IPS DF 6.9 (cell line): ENCODE measurements at places on chromosomes 6 and 20.

GRCh38 chr6:140319209-140319608, 944.8 kb upstream of the CITED2 start:
- DNase-seq, result no peak
- no peak overlapping the region for H3K4me3 ChIP-seq
- H3K36me3 ChIP-seq, result no peaks in the 10 kb centered on the region
- H3K27ac ChIP-seq, result no peak overlapping the region

DNA sequence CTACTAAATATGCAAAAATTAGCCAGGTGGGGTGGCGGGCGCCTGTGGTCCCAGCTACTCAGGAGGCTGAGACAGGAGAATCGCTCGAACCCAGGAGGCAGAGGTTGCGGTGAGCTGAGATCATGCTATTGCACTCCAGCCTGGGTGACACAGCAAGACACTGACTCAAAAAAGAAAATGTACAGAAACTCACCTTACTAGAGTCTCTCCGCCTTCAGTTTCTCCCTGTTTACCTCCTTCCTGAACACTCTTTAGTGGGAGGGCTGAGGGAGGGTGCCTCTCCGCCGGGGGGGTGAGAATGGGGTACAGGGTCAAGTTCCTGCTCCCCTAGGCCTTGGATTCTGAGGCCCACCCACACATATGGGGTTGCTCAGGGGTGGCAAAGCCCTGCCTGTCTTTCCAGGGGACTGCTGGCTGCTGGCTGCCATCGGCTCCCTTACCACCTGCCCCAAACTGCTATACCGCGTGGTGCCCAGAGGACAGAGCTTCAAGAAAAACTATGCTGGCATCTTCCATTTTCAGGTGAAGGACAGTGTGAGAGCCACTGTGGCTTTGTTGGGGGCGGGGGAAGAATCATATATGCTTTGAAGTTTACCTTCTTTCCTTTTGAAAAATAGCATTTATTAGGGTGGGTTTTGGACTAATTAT, 13.4 kb downstream of the CAPN11 start:
- no peak overlapping the region for H3K27ac ChIP-seq
- H3K27me3 ChIP-seq, result no peaks in the 10 kb centered on the region
- H3K4me3 ChIP-seq, result no peak overlapping the region
- no peak for DNase-seq
- no peaks in the 10 kb centered on the region for H3K36me3 ChIP-seq
- H3K4me1 ChIP-seq, result peaks cover 6% of the 10 kb centered on the region

GRCh38 chr20:1879934-1880333, 15.3 kb upstream of the SIRPA start:
- no peaks in the 10 kb centered on the region for H3K4me1 ChIP-seq
- H3K27ac ChIP-seq, result no peak overlapping the region
- no peak overlapping the region for H3K4me3 ChIP-seq
- no peak for DNase-seq

GRCh38 chr20:53116733-53117132, 144.6 kb downstream of the TSHZ2 start:
- no peak overlapping the region for H3K27ac ChIP-seq
- peaks cover 3% of the 10 kb centered on the region for H3K4me1 ChIP-seq
- H3K27me3 ChIP-seq, result no peaks in the 10 kb centered on the region
- H3K36me3 ChIP-seq, result no peaks in the 10 kb centered on the region
- DNase-seq, result no peak

DNA sequence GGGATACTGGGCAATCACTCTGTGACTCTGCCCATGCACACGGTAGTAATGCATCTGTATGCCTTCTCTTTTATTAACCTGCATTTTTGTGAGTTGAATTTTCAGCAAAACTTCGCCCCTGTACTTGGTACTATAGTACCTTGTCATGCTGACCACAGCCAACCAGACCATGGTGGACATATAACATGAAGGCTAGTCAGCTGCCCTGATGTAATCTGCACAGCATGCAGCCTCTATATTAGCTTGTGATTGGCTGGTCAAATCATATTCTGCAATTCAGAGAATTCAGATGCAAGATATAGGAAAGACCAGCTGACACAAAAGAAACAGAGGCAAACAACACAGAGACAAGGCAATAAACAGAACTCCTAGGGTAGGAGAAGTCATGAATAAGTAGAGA, 200.9 kb upstream of the JARID2 start:
- H3K27ac ChIP-seq, result no peak overlapping the region
- no peaks in the 10 kb centered on the region for H3K36me3 ChIP-seq
- H3K4me3 ChIP-seq, result no peak overlapping the region
- no peak for DNase-seq
- no peaks in the 10 kb centered on the region; the same call in 1 of the 2 replicates for H3K4me1 ChIP-seq

DNA sequence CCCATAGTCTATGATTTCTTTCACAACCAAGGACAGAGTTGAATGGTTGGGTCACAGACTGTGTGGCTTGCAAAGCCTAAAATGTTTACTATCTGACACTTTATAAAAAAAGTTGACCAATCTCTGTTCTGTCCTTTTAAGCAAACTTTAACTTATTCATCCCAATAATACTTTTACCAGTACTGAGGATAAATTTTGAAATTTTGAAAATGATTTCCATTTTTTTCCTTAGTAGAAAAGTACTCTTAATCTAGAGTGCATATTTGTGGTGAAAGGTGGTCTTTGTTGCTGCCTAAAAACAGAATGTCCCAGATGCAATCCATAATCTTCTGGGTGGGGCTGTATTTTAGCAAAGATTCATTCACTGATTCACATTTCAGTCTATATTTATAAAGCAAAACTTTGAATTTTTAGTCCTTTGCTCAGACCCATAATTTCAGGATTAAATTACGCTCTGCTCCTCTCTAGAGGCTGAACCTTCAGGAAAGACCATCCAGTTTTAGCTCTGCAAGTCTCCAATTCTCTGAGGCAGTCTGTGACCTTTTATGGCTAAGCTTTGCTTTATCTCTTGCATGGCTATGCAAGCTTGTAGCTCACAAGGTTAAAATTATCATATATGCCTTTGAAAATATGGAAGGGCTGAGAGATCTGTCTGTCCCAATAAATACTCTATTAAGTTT, 573.5 kb downstream of the COL12A1 start:
- no peak overlapping the region for H3K27ac ChIP-seq
- no peak for DNase-seq
- no peak overlapping the region for H3K4me3 ChIP-seq
- H3K36me3 ChIP-seq, result no peaks in the 10 kb centered on the region

GRCh38 chr6:39493777-39494176, 171.3 kb upstream of the KCNK16 start:
- no peaks in the 10 kb centered on the region for H3K27me3 ChIP-seq
- H3K4me3 ChIP-seq, result no peak overlapping the region
- H3K4me1 ChIP-seq, result peaks cover 3% of the 10 kb centered on the region; the same call in 1 of the 2 replicates
- DNase-seq, result no peak
- H3K36me3 ChIP-seq, result no peaks in the 10 kb centered on the region
- no peak overlapping the region for H3K27ac ChIP-seq

- H3K4me1 ChIP-seq, result no peaks in the 10 kb centered on the region
- H3K36me3 ChIP-seq, result no peaks in the 10 kb centered on the region
- H3K4me3 ChIP-seq, result no peak overlapping the region
These were observed 242.9 kb downstream of the KHDRBS2 start for GRCh38 chr6:62043084-62043483.

GRCh38 chr20:23257848-23258746, 92.5 kb upstream of the NXT1 start:
- no peaks in the 10 kb centered on the region for H3K27me3 ChIP-seq
- H3K27ac ChIP-seq, result no peak overlapping the region
- no peaks in the 10 kb centered on the region for H3K36me3 ChIP-seq
- no peak overlapping the region for H3K4me3 ChIP-seq

DNA sequence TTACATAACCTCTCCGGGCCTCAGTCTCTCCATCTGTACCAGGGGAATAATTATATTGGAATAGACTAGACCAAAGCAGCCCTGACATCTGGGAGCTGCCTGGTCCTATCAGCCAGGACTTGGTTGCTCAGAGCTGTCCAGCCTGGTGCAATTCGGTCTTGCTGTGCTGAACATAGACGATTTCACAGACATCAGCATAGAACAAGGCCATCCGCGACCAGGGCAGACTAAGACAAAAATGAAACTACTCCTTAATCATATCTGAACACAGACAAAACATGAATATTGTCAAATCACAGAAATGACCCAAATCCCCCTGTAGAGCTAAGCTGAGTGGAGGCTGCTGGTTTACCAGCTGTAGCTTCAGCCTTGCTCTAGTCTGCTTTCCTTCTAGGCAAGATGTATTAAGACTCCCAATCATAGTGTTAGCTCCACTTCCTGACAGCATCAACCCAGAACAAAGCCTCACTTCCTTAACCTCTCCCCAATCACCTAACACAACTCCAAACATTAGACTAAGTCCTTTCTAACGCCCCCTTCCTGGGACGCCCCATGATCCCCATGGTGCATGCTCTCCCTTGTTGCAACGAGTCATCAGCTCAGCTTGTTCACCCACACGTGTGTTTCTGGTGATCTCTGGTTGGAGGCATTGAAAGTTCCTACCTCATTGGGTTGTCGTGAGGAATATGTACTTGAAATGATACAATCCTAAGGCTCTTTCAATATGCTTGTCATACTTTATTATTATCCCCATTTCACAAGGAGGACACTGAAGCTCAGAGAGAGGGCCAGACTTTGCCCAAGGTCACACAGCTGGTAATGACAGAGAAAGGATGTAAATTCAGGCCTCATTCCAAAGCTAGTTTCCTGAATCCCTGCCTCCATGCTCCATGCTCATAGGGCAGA, 3.5 kb upstream of the MAPK13 start:
- no peak overlapping the region for H3K4me3 ChIP-seq
- H3K4me1 ChIP-seq, result peaks cover 8% of the 10 kb centered on the region
- H3K27ac ChIP-seq, result no peak overlapping the region
- H3K27me3 ChIP-seq, result no peaks in the 10 kb centered on the region

- no peaks in the 10 kb centered on the region for H3K4me1 ChIP-seq
- no peak overlapping the region for H3K27ac ChIP-seq
- no peak for DNase-seq
- no peaks in the 10 kb centered on the region for H3K27me3 ChIP-seq
- no peak overlapping the region for H3K4me3 ChIP-seq
- no peaks in the 10 kb centered on the region for H3K36me3 ChIP-seq
These were observed 63.7 kb downstream of the MTFR2 start for GRCh38 chr6:136186363-136186762.

- DNase-seq, result no peak
- no peak overlapping the region for H3K27ac ChIP-seq
- H3K4me3 ChIP-seq, result no peak overlapping the region
- no peaks in the 10 kb centered on the region for H3K36me3 ChIP-seq
These were observed 40.5 kb downstream of the DSE start for GRCh38 chr6:116411284-116411623.

DNA sequence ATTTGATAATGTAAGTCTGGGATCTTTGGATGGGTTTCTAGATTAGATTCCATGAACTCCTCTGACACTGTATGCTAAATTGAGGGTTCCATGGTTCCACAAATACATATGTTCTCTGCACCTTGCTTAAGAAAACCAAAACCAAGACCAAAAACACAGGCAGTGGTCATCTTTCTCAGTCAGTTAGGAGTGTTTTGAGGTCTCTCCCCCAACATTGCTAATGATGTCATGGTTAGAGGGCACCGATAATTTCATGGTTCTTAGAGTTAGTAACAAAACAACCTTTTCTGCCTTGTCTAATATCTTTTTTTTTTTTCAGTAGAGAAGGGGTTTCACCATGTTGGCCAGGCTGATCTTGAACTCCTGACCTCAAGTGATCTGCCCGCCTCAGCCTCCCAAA, 44.5 kb downstream of the ARID1B start:
- H3K36me3 ChIP-seq, result no peaks in the 10 kb centered on the region
- H3K27me3 ChIP-seq, result no peaks in the 10 kb centered on the region
- DNase-seq, result no peak
- H3K27ac ChIP-seq, result no peak overlapping the region
- peaks cover 8% of the 10 kb centered on the region for H3K4me1 ChIP-seq
- no peak overlapping the region for H3K4me3 ChIP-seq

- no peaks in the 10 kb centered on the region for H3K27me3 ChIP-seq
- H3K4me1 ChIP-seq, result no peaks in the 10 kb centered on the region; the same call in 1 of the 2 replicates
- DNase-seq, result no peak
- no peak overlapping the region for H3K27ac ChIP-seq
- H3K4me3 ChIP-seq, result no peak overlapping the region
- H3K36me3 ChIP-seq, result no peaks in the 10 kb centered on the region
These were observed 38.1 kb upstream of the BMP5 start for GRCh38 chr6:55913228-55914195.

GRCh38 chr20:44170816-44171410, 16.1 kb downstream of the JPH2 start:
- H3K4me3 ChIP-seq, result no peak overlapping the region
- DNase-seq, result no peak
- H3K27me3 ChIP-seq, result no peaks in the 10 kb centered on the region
- no peaks in the 10 kb centered on the region for H3K4me1 ChIP-seq
- H3K27ac ChIP-seq, result no peak overlapping the region
